ENCODE measurements at places on chromosomes 7 and 10. TPM values are rescaled to one million over a fixed set of nuclear protein-coding genes. Genes with fewer than 3 reads are reported as not detected.
A peak's percentile ranks its signal among the peaks of the same experiment; 100 is the strongest.

DNA sequence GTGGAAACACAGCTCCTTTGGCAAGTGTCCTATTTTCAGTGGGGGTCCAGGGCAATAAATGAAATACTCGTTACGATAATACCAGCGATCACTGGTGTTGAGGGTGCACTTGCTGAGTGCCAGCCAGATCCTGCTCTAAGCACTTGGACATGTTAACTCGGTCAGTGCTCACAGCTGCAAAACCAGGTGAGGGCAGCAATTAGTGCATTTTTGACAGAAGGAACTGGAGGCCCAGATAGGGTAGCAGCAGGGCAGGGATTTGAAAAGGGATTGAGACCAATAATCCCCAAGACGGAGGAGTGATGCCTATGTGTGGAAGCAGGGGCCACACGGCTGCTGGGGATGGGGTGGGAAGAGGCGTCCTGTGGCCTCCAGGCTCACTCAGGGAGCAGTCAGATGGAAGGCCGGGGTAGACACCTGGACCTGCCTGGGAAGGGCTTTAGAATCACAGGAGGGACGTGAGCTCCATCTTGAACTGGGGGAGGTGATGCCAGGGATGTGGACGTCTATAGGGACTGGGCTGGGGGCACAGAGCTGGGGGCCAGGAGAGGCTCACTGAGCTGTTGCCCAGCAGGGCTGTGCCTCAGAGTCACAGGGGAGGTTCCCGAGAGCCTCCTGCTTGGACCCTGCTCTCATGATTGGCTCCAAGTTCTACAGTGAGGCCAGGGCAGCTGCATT lies 14.3 kb downstream of the PTPRE start:
- DNase-seq = no peak

DNA sequence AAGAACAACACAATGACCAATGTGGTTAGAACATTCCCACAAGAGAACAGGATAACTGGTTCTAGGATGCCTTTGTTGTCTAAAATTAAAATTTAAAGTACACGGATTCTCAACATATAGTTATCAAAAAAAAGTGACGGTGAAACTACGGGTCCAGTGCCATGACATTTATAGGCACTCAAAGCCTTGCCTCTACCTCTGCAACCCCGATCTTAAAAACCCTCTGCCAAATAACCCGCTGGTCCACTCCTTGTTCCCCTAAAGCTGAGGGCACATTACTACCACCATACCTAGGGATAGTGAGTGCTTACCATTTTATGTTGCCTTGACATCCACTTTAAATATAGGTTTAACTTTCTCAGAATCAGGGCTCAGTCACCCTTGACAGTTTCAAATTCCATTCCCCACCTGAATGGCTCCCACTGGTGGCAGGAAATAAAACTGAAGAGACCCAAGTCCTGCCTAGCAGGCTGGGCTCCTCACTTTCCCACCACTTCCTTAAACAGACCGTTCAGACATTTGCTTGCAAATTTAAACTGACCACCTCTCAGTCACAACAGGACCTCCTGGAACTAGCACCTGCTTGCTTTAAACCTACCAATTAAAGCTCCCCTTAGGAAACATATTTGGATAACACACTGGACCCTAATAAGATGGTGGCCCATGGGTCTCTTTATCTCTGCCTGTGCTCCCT lies 169.9 kb upstream of the ASAH2 start:
- DNase-seq = no peak

DNA sequence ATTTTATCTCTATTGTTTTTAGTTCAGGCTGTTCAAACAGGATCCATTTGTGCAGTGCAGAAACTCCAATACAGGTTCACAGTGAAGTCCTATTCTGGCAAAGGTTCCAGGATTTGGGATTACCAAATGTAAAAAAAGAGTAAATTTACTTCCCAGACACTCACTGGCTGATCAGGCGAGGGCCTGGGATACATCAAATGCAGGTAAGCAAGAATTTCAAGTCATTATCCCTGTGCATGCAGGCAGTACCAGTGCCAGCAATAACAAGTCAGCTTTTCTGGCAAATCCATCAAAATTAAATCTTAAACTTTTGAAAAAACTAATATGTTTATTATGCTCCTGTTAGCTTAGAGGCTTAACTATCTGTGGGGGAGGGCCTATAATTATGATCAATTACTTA lies 6.3 kb downstream of the CDK6 start:
- no peak for DNase-seq

DNA sequence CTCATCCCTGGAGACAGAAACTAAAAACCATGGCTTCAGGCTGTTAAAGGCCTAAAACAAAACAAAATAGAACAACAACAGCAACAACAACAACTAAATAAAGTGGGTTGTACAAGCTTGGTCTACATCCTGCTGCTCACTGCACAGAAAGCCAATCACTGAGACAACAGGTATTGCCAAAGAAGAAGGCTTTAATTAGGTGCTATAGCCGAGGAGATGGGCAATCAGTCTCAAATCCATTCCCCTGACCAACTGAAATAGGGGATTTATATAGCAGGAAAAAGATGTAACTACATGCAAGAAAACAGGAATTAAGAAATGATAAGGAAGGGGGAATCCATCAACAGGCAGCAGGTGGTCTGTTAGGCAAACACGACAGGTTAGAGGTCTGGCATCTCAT lies 22.4 kb upstream of the NUB1 start:
- no peak for DNase-seq

GRCh38 chr7:98556288-98556687 lies 60.8 kb upstream of the NPTX2 start:
- no peak for DNase-seq

GRCh38 chr10:110919971-110920881 lies 822 bp downstream of the SHOC2 start:
- peak; percentile 33 for DNase-seq

GRCh38 chr7:22338411-22338810 lies 18.5 kb downstream of the RAPGEF5 start:
- DNase-seq = no peak

GRCh38 chr7:114922026-114922651 lies at the start of gene MDFIC:
Gene MDFIC, plus strand, starts transcription at chr7:114922094. Its CDS starts 940 bp downstream, at chr7:114923034.
- peak; percentile 39 for DNase-seq

GRCh38 chr10:60139798-60140566 lies 233.6 kb upstream of the CCDC6 start:
- DNase-seq = no peak

GRCh38 chr7:115941703-115942268 lies 88.8 kb downstream of the TFEC start:
- no peak for DNase-seq

DNA sequence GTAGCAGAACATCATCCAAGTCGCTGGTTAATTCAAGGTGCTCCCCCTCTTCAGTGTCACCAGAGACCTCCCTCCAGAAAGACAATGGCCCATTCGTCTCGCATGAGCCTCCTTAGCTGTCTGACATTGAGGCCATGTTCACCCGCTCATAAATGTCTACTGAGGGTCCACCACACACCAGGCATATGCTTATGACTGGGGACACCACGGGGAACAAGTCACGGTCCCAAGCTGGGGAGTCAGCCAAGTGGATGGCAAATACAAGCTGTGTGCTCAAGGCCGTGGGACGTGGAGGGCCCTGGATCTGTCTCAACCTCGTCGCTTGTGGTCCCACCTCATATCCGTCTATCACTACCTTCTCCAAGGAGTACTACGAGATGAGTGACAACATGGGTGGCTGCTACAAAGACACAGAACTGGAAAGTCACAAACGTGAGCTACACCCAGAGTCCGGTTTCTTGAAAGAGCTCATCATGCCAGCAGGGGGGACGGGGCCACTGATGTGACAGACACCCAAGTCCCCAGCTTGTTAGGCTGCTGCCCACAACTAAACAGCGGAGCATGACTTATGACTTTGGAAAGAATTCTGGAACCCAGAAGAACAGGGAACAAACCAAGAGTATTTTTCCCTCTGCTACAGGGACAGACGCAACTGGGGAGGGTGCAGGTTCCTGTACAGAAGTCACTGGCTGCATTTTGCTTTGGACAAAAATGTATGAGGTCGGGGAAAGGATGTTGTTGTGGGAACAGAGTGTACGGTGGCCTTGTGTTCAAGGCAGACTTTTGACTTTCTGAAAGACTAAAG lies 189.6 kb downstream of the COBL start:
- DNase-seq = no peak

- no peak for DNase-seq
Measured at GRCh38 chr7:85090919-85091564, 95.8 kb downstream of the SEMA3D start.

- DNase-seq = no peak
Measured at GRCh38 chr10:103745341-103746247, 109.8 kb downstream of the SH3PXD2A start.

Gene BHLHA15
- total RNA-seq = not detected

Gene EPO
- 0.23 TPM for total RNA-seq
